Nucleus accumbens (tissue), 56 donors: ENCODE measurements at places on chromosomes 7 and 10.

DNA sequence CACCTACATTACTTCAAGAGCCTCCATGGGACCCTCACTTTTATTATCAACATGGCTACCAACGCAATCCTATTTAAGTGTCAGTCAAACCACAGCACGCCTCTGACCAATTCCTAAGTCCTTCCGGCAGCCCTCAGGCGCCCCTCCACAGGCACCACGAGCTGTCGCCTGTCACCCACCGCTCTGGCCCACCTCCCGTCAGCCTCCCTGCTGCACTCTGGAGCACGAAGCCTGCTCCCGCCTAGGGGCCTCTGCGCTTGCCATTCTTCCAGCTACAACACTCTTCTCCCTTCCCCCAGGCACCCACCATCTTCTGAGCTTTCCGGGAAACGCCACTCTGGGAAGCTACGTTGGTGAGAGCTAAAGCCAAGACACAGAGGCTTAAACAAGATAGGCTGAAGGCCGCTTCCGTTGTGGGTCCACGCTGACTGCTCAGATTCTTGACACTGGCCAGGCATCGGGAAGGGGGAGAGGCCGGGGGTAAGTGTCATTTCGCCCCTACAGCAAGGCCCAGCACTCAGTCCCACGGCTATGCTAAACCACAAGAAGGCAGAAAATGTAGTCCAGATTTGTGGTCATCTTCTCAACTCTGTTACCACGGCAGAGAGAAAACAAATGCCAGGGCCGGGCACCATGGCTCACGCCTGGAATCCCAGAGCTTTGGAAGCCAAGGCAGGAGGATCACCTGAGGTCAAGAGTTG lies 56.7 kb downstream of the GNA12 start:
- DNase-seq, result no peak

GRCh38 chr7:33448035-33448434 lies 318.7 kb downstream of the BBS9 start:
- DNase-seq, result no peak

GRCh38 chr7:141463986-141464385 lies 87.2 kb upstream of the AGK start:
- no peak for DNase-seq

- DNase-seq, result peak; percentile 71
These were observed 30.5 kb downstream of the CTNNA3 start for GRCh38 chr10:67665491-67665890.

DNA sequence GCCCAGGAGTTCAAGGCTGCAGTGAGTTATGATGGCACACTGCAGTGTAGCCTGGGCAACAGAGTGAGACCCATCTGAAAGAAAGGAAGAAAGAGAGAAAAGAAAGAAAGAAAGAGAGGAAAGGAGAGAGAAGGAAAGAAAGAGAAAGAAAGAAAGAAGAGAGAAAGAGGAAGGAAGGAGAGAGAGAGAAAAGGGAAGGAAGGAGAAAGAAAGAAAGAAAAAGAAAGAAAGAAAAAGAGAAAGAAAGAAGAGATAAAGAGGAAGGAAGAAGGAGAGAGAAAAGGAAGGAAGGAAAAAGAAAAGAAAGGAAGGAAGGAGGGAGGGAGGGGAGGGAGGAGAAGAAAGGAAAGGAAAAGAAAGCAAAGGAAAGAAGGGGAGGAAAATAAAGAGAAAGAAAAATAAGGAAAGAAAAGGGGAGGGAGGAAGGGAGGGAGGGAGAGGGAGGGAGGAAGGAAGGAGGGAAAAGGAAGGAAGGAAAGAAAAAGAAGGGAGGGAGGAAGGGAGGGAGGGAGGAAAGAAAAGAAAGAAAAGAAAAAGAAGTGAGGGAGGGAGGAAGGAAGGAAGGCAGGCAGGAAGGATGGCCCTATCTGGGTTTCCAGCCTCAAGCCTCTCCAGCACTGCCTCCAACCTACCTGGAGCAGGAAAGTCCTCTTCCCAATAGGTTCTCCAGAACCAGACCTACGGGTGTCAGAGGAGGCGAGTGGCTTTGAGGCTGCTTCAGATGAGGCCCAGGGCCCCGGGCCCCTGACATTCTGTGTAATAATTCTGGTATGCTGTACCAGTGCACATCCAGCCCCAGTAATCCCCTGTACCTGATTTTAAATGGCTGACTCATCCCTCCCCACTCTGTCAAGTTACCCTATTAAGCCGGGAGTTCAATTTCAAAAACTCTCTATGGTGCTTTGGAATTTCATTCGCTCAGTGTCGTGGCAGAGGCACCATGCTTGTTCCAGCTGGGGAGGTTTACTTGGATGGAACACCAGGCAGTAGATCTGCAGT lies 6.8 kb upstream of the PARD3 start:
- DNase-seq, result no peak

GRCh38 chr10:75995041-75995430 lies 563.6 kb downstream of the LRMDA start:
- no peak for DNase-seq

DNA sequence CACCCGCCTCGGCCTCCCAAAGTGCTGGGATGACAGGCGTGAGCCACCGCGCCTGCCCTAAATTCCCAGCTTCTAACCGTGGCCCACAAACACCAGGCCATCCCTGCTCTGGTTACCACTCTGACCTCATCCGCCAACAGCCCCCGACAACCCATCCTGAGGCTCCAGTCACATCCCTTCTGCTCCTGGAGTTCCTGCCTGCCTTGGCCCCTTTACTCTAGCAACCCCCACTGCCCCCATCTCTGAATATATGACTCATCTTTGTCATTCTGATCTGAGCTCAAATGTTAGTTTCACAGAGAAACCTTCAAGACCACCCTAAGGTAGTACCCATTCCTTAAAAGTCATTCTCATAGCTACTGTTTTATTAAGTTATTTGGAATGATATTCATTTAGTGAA lies 26.6 kb downstream of the RHEB start:
- DNase-seq, result no peak

- DNase-seq, result no peak
These were observed 117.6 kb downstream of the SNX13 start for GRCh38 chr7:17822547-17823173.

- DNase-seq, result no peak
These were observed 45.6 kb downstream of the ALOX5 start for GRCh38 chr10:45419676-45420025.

DNA sequence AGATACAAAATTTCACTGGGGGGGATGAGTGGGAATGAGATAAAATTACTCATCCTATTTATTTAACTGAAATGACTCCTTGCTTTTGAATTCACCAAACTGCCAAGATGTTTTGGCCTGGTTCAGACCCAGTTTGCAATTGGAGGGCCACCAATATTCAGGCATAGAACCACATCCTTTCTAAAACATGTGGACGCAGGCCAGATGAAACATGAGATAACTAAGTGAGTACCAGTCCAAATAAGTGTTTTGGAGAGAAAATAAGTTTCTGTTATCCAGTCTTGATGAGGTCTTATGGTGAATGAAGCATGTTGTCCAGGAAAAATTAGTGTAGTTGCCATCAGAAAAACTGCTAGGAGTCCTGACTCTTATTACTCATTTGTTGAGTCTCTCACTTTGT lies 36.3 kb upstream of the PDK4 start:
- no peak for DNase-seq

GRCh38 chr7:50266635-50267386 lies 37.7 kb upstream of the IKZF1 start:
- DNase-seq, result no peak

GRCh38 chr10:91610444-91610843 lies 22.4 kb downstream of the PPP1R3C start:
- DNase-seq, result no peak

DNA sequence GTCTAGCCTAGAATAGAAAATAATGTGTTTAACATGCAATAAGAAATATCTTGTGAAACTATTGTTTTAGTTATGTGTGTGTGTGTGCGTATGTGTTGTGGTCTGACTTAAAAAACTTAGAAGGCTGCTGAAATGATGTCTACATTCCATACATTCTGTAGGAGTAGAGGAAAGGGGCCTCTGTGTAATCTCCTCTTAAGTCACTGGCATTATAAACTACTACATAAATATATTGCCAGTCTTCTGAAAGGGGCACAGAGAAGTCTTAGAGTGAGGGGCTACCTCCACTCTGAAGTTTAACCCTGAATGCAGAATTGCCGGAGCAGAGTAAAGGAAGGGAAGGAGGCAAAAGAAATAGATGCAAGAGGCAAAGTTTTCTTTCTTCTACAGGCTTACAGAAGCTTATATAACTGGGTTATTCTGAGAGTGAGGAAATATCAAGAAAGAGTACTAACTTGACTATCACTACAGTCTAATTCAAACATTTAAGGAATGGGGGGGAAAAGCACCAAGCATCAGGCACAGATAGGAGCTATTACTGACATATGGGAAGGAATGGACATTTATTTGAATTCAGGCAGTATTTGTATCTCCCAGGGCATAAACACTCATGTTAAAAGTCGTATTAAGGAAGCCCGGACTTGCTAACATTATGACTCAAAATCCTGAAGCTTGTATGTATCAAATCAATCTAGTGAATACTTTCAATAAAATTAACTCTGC lies 75.7 kb downstream of the DNAJC1 start:
- DNase-seq, result no peak

- DNase-seq, result no peak
These were observed 151.1 kb downstream of the SH3PXD2A start for GRCh38 chr10:103703941-103704919.

- no peak for DNase-seq
These were observed 14.3 kb downstream of the ZNF282 start for GRCh38 chr7:149209518-149210269.

DNA sequence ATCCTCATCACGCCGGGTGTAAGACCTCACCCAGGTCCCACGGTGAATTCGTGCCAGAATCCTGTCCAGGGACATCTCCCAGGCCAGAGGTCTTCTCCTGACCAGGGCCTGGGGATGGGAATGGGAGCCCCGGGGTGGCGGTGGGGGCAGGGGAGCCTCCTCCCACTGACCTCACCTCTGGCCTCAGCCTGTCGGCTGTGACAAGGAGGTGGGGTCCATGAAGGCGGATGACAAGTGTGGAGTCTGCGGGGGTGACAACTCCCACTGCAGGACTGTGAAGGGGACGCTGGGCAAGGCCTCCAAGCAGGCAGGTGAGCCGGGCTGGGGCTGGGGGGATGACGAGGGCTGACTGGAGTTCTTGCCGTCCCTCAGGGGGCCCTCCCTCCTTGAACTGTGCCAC lies 41.3 kb downstream of the TBATA start:
- DNase-seq, result no peak

- DNase-seq, result no peak
These were observed 50.5 kb downstream of the PRF1 start for GRCh38 chr10:70551971-70552422.

- DNase-seq, result no peak
These were observed 130.4 kb downstream of the PTPN20 start for GRCh38 chr10:47041396-47042198.

- DNase-seq, result no peak
These were observed 23.0 kb downstream of the P4HA1 start for GRCh38 chr10:73073627-73074026.

- DNase-seq, result no peak
These were observed 40.9 kb downstream of the ITIH5 start for GRCh38 chr10:7625836-7626235.

DNA sequence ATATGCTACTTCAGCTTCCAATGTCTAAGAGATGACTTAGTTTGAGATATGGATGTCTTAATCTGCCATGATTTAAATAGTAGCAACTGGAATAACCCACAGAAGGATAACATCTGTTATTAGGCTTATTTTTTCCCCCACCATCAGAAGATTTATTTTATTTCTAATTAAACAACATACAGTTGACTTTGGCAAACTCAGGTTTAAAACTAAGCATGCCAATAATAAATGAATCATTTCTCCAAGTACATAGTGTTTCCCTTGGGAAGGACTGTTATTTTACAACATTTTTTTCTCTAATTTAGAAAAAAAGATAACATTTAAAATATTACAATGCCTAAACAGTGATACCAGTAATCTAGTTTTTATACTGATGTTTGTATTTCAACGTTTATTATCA lies 58.4 kb downstream of the SFTPD start:
- no peak for DNase-seq

DNA sequence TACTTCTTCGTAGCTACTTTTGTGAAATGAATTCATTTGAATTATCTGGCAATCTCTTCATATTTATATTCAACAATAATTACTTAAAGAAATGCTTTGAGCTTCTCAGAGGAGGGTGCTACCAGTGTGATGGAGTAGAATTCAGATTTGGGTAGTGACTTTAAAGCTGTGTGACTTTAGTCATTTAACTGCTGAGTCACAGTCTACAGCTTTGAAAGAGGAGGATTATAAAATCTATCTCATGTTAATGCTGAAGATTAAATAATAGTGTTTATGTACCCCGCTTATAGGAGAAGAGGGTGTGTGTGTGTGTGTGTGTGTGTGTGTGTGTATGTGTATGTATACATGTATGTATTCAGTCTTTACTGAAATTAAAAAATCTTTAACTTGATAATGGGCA lies 68.2 kb downstream of the CFTR start:
- no peak for DNase-seq

- DNase-seq, result no peak
These were observed 233.8 kb upstream of the PRKCQ start for GRCh38 chr10:6813856-6814255.

- no peak for DNase-seq
These were observed 119.6 kb downstream of the TES start for GRCh38 chr7:116329686-116330503.

- peak; percentile 58 for DNase-seq
These were observed 5.2 kb upstream of the CAMK2G start for GRCh38 chr10:73879296-73880173.

DNA sequence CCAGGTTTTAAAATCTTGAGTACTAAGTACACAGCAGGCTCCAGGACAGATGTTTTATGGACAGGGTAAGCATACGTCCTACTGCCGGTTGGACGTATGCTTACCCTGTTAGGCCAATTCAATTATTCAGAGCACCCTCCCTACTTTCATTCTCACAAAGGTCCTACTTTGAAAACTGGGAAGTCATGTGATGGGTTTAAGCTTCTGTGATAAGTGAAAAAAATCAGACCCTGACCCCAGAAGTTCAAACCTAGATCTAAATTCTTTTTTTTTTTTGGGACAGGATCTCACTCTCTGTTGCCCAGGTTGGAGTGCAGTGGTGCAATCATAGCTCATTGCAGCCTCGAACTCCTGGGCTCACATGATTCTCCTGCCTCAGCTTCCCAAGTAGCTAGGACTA lies 55.2 kb downstream of the HIPK2 start:
- no peak for DNase-seq

DNA sequence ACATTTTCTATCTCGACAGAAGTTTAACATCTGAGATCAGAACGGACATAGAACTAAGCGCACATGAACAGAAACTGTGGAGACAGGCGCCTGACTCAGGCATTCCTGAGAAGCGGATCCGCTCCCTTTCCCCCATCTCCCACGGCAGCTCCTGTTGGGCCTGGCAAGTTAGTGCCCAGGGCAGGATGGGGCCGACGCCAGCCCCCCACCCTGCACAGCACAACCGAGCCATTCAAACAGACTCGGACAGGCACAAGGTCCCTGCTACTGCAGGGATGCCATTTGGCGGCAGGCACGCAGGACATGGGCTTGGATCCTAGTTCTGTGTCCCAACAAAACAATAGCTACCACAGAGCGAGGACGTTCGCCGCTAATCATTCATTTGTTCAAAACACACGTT lies 271.8 kb downstream of the USP6NL start:
- no peak for DNase-seq
